ENCODE measurements at places on chromosomes 3 and 15. TPM values are rescaled to one million over a fixed set of nuclear protein-coding genes. Genes with fewer than 3 reads are reported as not detected.

Gene ZNF385D
- 0.08 TPM for total RNA-seq

Gene NSUN3
- total RNA-seq: 8.1 TPM

Gene SLC38A3
- total RNA-seq: not detected

Gene NAA80
- total RNA-seq: 1.8 TPM

Gene UCN2
- under 0.01 TPM for total RNA-seq

Gene PCLAF
- total RNA-seq: 11.4 TPM

Gene IGDCC3
- total RNA-seq: not detected

Gene SCN11A
- total RNA-seq: under 0.01 TPM

Gene LSMEM2
- total RNA-seq: not detected

Gene XCR1
- 0.23 TPM for total RNA-seq

Gene GCNT3
- 0.23 TPM for total RNA-seq

Gene CCR8
- not detected for total RNA-seq

Gene FBXO40
- total RNA-seq: not detected

Gene NAALADL2
- total RNA-seq: 2.0 TPM

Gene GABRA5
- total RNA-seq: under 0.01 TPM

Gene ITIH1
- total RNA-seq: not detected

Gene SPINK8
- total RNA-seq: not detected

Gene ISLR2
- total RNA-seq: not detected
